ENCODE measurements at places on chromosomes 13 and 19. TPM values are rescaled to one million over a fixed set of nuclear protein-coding genes. Genes with fewer than 3 reads are reported as not detected.

- no peak for DNase-seq
These were observed 528.2 kb downstream of the LMO7 start for GRCh38 chr13:76164290-76164689.

ZNF471 gene
- not detected for total RNA-seq

RFXAP gene
- total RNA-seq = 4.4 TPM

ELF1 gene
- total RNA-seq = 30.0 TPM

DNA sequence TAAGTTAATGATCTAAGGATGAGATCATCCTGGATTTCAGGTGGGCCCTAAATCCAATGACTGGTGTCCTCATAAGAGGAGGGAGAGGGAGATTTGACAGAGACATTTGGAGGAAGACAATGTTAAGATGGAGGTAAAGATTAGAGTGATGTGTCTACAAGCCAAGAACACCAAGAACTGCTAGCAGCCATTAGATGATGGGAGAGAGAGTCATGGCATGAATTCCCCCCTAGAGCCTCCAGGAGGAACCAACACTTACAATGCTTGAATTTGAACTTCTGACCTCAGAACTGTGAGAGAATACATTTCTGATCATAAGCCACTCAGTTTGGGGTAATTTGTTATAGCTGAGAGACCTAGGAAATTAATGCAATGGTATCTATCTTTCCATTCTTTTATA is 68.1 kb upstream of the RFXAP start:
- DNase-seq = no peak

GRCh38 chr13:29969286-29969685 is 118.9 kb upstream of the UBL3 start:
- DNase-seq = no peak
